ENCODE measurements at places on chromosomes 7 and 10.

DNA sequence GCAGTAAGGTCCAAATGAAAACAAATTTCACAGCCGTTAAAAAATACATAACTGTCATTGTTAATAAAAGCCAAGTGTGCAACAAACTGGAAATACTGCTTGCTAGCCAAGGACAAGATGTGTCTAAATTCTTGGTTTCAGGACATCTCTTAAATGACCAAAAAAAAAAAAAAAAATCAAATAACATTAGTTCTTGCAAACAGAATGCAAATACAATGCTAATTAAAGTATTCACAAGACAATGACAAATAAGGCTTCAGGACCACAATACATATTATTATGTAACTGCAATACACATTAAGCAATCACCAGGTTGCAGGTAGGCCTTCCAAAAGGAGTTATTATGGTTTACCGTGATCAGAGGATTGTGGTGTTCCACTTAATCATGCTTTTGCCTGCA lies 3.6 kb downstream of the ARHGAP21 start:
- no peak for DNase-seq

GRCh38 chr7:39349452-39350123 lies 216.6 kb upstream of the YAE1 start:
- DNase-seq, result no peak

DNA sequence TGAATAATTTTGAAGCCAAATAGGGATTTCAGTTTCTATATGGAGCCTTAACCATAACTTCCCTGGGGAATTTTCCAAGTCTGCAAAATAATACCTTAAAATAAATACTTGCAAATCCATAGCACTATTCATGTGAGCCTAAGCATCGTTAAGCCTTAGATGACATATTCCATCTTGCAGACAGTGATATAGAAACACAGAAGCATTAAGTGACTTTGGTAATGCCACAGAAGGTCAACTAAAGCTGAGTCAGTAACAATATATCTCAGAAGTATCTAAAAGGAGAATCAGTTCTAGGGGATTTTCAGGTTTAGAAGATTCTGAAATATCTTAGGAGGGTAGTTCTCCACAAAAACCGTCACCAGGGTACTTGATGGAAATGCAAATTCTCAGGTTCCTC lies 163.4 kb upstream of the COL1A2 start:
- no peak for DNase-seq

- no peak for DNase-seq
Observed at GRCh38 chr7:4996696-4997222, 37.8 kb upstream of the MMD2 start.

DNA sequence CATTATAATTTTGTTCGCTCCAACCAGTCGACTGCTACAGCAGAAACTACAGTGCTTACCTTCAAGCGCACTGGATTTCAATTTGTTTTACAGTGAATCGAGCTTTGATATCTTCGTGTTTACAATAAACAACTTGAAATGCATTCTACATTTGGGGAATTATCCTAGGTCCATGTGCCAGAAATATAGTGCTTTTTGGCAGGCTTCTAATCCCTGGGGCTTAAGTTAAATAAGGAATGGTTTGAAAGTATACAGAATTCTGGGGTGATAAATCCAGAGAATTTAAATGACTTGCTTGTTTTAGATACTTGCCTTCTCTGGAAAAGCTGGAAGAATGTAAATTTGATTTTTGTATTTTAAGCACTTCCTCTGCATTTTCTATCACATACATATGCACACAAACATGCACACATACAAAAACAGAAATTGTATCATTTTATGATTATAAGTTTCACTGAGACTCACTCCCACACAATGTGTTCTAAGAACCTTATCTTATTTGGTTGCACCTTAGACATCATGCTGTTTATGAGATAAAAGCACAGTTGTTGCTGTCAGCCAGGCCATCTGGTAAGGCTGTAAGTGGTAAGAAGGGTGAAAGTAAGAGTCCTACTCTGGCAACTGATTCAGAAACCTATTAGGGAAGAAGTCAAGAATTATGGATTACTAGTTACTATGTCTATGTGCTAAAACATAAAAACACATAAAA lies 347.2 kb upstream of the KCND2 start:
- no peak for DNase-seq
